ENCODE measurements at places on chromosomes 3 and 15.

GRCh38 chr3:178259703-178260102 lies 276.5 kb upstream of the KCNMB2 start:
- DNase-seq: no peak

DNA sequence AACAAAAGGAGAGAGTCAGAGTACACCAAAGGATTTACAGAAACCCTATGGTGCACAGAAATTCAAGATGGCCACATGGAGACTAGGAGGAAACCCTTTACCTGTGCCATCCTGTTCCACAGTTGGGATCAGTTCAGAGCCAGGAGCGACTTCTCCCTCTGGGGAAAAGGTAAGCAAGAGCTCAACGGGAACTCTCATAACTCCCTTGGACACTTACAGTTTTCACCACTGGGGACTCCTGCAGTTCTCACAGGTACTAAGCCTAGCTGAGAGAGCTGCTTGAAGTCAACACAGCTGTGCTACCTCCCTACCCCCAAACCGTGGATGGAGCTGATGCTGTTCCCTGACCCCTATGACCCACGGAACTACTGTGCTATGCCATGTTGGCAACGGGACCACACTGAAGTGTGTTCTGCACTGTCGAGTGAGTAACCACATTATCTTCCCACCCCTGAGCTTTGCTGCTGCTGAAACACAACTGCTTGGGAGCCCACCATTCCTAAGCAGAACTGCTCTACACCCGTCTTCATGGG lies 606.8 kb downstream of the GBE1 start:
- no peak for DNase-seq

DNA sequence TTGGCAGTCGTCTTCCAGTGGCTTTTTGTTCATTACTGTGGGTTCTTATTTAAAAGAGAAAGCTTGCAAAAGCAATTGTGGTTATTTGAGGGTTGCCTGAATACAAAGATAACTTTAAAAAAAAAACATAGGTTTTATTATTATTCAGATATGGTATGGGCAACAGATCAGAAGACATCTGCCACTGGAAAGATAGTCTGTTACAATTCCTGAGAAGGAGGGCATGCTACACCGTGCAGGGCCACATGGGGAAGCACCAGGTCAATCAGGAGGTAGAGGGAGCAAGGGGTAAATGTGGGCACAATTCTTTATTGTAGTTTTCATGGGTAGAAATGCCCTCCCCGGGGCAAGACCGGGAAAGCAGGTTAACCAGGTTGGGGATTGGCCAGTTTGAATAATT lies 46.5 kb downstream of the BBS4 start:
- no peak for DNase-seq

- no peak for DNase-seq
These were observed 277.8 kb downstream of the RAP2B start for GRCh38 chr3:153439780-153440179.

DNA sequence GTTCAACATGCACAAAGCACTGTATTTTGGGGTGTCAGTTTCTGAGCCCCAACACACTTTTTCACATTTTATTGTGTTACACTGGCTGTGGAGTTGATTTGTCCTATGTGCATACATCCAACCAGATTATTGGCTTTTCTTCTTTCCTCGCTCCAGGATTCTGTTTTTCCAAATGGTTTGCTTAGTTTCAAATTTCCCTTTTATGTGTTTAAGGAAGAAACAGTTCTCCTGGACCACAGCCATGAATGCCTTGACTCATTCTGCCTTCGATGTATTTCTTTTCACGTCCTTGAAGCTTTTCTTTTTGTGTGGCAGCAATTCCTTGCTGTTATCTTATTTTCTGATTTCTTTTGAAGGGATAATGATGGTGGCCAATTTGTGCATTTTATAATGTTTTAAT lies 53.8 kb downstream of the CACNA2D3 start:
- no peak for DNase-seq

DNA sequence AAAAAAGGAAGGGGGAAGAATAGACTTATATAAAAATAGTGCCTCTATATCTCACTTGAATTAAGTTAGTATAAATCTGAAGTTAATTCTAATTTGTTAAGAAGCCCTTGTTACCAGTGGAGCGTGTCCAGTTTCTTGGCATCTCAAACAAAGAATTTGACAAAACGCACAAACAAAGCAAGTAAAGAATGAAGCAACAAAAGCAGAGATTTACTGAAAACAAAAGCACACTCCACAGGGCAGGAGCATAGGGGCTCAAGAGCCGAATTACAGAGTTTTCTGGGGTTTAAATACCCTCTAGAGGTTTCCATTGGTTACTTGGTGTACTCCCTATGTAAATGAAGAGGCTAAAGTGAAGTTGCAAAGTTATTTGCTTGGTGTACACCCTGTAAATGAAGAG lies 34.0 kb upstream of the GK5 start:
- no peak for DNase-seq

DNA sequence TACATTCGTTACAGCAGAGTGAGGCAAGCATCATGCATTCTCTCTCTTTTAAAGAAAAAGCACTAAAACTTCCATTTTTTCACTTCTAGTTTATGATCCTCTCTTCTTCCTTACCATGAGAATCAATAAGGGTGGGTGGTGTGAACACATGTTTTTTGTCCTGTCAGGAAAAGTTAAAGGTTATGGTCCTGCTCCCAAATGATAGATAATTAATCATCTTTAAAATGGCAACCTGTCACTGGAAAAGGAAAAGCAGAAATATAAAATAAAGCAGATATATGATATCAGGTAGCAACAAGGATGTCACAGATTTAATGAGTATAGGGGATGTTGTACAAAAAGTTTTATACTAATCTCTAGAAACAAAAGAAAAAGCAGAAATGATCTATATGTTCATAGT lies 56.4 kb upstream of the PHLDB2 start:
- no peak for DNase-seq

Measured in stimulated activated CD4-positive, alpha-beta T cell treated with anti-CD3 and anti-CD28 coated beads, Interleukin-1b, Interleukin-23, amount 100 ng/mL, for 24 hours (primary cell).